ENCODE measurements at places on chromosomes 5 and 9. TPM values are rescaled to one million over a fixed set of nuclear protein-coding genes. Genes with fewer than 3 reads are reported as not detected.

BTNL8 gene
- not detected for total RNA-seq

SPATA31D4 gene
- total RNA-seq = not detected

SEMA4D gene
- total RNA-seq = not detected

SH3GL2 gene
- 0.36 TPM for total RNA-seq

CCDC183 gene
- 0.69 TPM for total RNA-seq
